ENCODE measurements at places on chromosomes 1 and 21.

DNA sequence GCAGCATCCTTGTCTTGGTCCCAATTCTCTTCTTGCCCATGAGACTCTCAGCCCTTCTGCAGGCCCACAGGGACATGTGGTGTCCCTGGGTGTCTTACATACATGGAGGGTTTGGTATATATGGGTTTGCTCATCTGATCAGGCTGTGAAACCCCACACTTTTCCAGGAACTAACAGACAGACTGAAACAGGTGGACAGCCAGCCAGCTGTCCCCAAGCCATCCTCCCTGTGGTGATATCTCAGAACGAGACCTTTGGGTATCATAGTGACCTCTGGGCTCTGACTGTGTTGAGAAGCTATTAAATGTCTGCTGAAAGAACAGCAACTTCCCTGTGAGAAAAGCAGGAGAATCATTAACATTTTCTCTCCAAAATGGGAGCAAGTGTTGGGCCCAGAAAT is 115.5 kb upstream of the PAXBP1 start:
- ATAC-seq: no peak

DNA sequence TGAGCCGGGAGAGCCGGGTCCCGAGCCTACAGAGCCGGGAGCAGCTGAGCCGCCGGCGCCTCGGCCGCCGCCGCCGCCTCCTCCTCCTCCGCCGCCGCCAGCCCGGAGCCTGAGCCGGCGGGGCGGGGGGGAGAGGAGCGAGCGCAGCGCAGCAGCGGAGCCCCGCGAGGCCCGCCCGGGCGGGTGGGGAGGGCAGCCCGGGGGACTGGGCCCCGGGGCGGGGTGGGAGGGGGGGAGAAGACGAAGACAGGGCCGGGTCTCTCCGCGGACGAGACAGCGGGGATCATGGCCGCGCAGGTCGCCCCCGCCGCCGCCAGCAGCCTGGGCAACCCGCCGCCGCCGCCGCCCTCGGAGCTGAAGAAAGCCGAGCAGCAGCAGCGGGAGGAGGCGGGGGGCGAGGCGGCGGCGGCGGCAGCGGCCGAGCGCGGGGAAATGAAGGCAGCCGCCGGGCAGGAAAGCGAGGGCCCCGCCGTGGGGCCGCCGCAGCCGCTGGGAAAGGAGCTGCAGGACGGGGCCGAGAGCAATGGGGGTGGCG is 371 bp downstream of the ARID1A start:
- no peak for ATAC-seq

GRCh38 chr1:43930168-43930948 is 3.2 kb upstream of the ARTN start:
- ATAC-seq: peak; percentile 38

DNA sequence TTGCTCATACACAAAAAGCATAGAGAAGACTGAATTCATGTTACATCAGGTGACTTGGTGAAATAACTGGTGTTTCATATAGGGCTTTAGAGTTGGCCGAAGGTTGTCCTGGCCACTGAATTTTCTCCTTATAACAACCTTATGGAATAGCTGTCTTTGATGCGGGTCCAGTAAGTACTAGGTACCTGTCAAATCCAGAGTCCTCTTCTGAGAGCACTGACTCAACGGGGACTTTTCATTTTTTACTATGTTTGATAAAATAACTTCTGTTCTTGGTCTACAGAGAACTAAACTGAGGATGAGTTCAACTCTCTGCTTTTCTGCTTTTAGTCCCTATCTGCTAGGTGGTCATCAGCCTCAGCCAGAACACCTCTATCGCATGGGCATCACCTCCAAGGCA is 76.1 kb upstream of the JAK1 start:
- ATAC-seq: no peak

DNA sequence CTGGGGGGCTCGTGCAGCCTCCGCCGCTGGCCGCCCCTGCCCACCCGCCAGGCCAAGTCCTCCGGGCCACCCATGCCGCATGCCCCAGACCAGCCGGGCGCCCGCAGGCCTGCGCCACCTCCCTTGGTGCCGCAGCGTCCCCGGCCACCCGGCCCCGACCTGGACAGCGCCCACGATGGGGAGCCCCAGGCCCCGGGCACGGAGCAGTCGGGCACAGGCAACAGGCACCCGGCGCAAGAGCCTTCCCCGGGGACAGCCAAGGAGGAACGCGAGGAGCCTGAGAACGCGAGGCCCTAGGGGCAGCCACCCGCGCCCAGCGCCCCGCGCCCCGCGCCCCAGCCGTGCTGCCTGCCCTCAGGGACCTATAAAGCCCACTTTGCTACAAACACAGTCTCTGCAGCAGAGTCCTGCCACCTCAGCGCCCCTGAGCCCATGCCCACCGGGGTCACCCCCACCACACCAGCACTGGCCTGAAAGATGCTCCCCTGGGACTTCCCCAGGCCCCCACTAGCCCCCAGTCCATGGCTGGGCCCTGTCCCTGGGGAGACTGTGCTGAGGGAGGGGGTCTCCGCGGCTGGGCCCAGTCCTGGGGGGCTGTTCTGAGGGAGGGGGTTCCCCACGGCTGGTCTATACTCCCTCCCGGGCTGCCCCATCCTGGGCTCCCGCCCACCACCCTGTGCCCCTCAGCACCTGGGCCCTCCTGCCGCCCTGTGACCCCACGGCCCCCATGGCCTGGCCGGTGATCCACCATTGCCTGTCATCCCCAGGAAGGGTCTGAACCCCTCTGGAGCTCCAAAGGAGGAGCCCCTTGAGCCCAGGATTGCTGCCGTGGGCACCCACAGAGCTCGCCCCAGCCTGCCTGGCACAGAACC is 8.6 kb downstream of the TNFRSF18 start:
- no peak for ATAC-seq

GRCh38 chr1:60229821-60230220 is 156.3 kb upstream of the C1orf87 start:
- ATAC-seq: no peak

DNA sequence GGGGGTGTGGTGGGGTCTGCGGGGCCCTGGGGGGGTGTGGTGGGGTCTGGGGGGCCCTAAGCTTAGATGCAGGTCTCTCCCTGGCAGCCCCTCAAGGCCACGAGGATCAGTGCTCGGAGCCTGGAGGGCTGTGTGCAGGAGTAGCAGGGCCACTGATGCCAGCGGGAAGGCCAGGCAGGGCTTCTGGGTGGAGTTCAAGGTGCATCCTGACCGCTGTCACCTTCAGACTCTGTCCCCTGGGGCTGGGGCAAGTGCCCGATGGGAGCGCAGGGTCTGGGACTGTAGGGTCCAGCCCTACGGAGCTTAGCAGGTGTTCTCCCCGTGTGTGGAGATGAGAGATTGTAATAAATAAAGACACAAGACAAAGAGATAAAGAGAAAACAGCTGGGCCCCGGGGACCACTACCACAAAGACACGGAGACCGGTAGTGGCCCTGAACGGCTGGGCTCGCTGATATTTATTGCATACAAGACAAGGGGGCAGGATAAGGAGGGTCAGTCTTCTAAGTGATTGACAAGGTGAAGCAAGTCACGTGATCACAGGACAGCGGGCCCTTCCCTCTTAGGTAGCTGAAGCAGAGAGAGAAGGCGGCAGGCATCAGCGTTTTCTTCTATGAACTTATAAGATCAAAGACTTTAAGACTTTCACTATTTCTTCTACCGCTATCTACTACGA is 8.7 kb downstream of the RNF223 start:
- ATAC-seq: no peak

GRCh38 chr1:22503721-22504410 is 52.2 kb downstream of the ZBTB40 start:
- no peak for ATAC-seq

DNA sequence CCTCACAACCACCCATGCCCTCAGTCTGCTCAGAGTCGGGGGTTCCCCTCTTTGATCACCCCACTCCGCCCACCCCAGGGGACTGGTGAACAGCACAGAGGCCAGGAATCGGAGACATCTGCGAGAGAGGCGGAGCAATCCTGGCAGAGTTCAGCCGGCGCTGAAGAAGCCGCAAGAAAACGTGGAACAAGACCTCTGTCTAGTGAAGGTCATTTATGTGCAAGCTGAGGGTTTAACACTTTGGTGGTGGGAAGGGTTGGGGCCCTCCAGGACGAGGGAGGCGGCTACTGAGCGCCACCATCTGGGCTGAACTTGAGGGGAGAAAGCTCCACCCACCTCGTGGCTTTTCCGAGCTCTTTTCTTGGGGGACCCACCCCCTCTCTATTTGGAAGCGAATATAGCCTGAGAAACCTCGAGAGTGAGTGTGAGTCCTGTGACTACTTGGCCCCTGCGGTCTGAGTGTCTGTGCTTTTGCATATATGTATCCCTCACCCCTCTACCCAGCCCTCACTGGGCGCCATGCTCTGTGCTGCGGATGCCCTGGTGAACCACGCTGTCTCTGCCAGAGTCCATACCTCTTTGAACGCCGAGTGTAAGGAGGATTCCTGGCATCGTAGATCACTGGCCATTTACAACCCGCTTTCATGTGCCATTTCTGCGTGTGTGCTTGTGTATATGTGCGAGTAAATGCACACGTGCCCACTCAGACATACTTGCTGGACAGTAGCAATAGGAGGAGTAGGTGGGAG is 1.2 kb upstream of the EPHA10 start:
- no peak for ATAC-seq

GRCh38 chr21:35849144-35849543 is 211.2 kb downstream of the SETD4 start:
- no peak for ATAC-seq

GRCh38 chr21:28742527-28742926 is 250.2 kb downstream of the LTN1 start:
- ATAC-seq: no peak

DNA sequence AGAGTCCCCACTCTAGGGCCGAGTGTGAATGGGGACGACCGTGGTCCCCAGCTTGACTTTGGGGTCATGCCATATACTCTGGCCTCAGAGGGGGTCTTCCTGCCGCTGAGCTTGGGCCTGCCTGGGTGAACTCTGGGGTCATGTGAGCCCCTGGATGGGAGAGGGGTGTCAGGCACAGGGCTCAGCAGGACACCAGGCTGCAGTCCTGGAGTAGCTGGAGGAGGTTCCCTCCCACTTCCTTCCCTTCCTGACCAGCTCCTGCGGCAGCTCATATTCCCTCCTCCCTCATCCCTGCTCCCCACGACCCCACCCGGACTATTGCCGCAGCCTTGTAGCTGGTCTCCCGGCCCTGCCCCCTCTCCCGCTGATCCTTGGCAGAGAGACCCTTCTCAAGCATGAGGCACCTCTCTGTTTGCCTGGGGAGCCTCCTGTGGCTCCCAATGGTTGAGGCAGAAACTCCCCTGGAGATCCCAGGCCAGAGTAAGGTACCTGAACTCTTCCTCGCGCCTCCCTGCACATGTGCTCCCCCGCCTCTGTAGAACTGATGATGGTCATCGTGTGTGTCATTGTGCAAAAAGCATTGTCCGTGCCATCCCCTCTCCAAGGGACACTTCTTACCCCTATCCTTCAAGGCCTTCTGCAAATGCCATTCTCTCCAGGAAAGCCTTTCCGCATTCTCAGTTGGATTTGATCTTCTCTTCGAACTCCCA is 1.8 kb downstream of the TNFRSF1B start:
- no peak for ATAC-seq

GRCh38 chr1:205661429-205662134 is 18.7 kb downstream of the SLC45A3 start:
- no peak for ATAC-seq

- no peak for ATAC-seq
Observed at GRCh38 chr1:184210862-184211261, 159.3 kb downstream of the TSEN15 start.

DNA sequence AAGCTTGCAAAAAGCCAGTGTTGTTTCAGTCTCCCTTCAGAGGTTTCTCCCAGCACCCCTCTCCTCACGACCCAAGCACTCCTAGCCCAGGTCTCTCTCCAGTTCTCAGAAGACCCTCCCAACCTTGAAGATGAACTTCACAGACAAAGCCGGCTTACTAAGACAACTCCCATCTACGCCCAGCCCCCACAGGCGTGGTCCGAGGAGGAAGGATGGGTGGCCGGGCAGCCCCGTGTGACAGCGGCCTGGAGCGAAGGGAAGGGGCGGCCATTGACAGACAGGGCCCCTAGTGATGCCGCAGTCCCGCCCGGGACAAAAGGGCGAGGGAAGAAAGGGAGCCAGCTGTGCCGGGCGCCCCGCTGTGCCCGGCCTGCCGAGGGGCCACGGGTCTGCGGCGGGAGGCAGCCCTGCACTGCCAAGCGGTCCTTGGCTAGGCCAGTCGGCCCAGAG is 6.9 kb downstream of the PAX7 start:
- ATAC-seq: no peak

DNA sequence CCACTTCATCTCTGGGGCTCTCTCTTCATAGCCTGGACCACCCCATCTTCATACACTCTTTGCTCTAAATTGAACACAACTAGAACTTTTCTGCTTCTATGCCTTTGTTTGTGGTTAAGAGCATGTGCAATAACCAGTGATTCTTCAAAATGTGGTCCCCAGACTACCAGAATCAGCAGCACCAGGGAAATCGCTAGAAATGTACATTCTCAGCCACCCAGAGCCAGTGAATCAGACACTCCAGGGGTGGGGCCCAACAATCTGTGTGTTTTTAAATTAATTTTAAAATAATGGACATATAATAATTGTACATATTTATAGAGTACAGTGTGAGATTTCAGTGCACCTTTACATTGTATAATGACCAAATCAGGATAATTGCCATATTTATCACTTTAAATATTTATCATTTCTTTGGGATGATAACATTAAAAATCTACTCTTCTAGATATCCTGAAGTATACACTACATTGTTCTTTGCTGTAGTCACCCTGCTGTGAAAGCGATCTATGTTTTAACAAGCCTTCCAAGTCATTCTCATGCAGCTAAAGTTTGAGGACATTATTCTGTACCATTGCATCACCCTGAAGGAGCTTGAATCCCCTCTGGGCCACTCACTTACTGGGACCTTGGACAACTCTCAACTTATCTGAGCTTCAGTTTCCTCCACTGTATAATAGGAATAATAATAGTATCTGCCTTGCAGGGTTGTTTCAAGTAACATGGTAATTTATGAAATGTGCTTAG is 10.8 kb downstream of the GRHL3 start:
- no peak for ATAC-seq

- ATAC-seq: no peak
Observed at GRCh38 chr1:233252441-233252840, 43.1 kb downstream of the PCNX2 start.

- ATAC-seq: peak; percentile 42
Observed at GRCh38 chr1:151756291-151756690, 7.0 kb downstream of the MRPL9 start.

DNA sequence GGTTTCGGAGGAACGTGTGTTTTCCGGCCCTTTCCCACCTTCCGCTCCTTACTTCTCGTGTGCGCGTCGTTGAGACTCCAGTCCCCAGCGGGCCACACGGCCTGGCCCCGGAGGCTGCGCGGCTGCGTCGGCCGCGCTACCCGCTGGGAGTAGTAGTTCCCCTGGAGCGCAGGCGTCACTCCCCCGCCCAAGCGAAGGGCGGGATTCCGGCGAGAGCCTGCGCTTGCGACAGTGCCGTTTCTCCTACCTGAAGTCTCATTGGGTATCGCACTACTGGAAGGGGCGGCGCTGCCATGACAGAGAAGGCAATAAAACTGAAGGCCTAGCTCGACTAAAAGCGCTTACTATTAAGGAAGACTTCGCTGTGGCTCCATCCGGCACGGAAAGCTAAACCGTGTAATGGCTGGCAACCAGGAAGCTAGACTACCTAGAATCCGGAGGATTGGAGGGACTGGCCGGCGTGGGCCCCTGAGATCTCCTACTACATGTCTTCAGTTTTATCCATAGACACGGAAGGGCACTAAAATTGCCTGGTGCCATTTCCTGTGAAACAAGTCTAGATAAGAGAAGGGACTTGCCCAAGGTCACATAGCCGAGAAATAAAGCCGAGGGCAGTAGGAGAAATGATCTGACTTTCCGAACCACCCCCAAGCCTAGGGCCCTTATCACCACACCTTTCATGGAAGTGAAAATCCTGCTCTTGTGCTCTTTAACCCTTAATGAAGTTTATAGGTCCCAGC is 797 bp upstream of the TMEM69 start:
- ATAC-seq: peak; percentile 96

GRCh38 chr1:111541721-111542120 is 38.3 kb upstream of the ADORA3 start:
- no peak for ATAC-seq

Data from esophagus mucosa (tissue), 1 donor.